ENCODE measurements at places on chromosomes 11 and 22.

GRCh38 chr11:128917144-128917724 lies 25.4 kb downstream of the TP53AIP1 start:
- DNase-seq, result no peak

GRCh38 chr11:87033561-87033960 lies 4.2 kb upstream of the TMEM135 start:
- no peak for DNase-seq

DNA sequence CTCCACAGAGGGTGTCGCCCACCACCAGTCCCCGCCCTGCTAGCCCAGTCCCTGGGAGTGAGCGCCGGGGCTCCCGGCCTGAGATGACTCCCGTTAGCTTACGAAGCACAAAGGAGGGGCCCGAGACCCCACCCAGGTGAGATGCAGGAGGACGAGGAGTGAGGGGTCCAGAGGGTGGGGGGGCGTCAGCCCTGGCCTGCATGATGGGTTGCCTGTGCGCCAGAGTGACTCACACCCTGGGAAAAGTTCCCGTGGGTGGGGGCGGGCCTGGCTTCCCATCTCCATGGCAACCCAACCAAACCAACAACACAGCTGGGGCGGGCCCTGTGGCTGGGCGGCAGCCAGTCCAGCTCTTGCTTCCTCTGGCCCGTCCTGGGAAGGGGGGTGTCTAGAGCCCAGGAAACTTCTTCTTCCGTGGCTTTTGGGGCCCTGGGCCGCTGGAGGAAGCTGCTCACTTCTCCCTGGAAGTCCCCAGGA lies 4.5 kb downstream of the GAS2L1 start:
- peak; percentile 93 for DNase-seq

DNA sequence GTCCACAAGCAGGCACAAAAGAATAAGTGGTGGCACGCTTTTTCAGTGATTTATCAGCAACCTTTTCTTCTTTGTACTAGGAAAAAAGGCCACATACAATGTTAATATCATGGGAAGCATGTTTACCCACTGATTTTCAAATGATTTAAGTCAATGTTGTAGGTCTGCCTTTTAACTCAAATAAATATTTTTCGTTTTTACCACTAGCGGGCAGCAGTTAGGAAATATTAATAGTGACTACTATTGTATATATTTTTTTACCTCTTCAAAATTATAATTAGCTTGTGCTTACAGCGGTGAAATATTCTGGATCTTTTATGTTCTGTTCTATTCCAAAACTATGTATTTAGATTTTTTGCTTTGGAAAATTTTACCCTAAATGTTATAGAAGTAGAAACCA lies 6.4 kb upstream of the SLC17A6 start:
- no peak for DNase-seq

DNA sequence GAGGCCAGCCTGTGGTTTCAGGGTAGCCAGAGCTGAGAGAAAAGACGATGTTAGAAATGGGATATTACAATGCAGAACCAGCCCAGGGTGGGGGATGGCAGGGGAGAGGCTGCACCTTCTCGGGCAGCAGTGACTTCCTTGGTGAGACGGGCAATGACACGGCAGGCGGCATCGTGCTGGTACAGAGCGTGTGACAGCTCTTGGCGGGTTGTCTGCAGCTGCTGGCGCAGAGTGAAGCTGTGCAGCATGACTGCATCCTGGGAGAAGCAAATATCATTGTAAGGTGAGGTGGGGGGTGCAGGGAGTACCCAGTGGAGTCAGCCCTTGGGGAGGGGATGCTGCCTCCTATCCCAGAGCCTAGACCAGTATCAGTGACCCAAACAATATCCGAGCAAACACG lies 3.8 kb downstream of the PRPF19 start:
- no peak for DNase-seq

DNA sequence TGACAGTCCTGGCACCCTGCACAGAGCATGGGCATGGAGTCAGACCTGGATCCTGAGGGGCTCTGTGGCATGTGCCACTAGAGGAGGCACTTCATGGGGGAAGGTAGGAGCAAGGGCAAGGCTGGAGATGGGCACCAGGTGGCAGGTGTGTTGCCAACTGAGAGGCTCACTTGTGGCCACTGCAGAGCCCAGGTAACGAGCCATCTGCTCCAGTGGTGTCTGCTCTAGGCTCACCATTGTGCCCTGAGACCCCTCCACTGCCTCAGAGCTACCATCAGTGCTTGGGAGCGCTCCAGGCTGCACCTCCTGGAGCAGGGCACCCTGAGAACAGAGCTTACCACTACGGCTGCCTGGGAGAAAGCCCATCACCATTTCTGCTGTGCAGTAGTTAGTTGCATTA lies 1.3 kb upstream of the ZDHHC8 start:
- DNase-seq, result no peak

DNA sequence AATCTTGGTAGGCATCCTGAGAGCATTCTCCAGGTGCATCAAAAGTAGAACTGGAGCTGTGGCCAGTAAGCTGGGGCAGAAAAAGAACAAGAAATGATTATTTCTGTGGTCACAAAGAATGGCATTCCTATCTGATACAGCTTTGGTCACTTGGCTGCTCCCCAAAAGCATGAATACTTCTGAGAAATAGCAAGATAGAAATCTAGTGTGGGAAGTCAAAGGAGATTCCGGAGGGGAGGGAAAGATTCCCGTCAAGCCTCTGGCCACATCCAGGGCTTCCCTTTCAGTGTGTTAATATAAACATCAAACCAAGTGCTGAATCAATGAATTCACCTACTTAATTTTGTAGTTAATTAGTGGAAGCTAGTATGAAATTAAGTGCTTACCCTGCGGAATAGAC lies 1185.4 kb downstream of the LRRC4C start:
- DNase-seq, result no peak

- no peak for DNase-seq
Measured at GRCh38 chr22:36352803-36353507, 34.8 kb downstream of the MYH9 start.

DNA sequence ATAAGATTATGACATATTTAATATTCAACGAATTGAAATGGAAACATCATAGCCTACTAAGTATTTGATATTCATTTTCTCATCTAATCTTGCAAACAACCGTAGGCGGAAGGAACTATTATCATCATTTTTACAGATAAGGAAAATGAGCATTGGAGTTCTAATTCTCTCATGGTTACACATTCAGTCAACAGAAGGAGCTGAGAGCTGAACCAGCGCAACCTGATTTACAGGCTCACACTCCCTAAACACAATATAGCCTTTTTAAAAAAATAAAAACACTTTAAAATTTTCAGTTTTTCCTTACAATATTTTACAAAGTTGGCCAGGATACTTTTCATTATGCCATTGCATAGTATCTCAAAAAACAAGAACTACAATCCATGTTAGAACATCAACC lies 74.8 kb downstream of the APOL5 start:
- no peak for DNase-seq
